ENCODE measurements at places on chromosomes 4 and X.
A peak's percentile ranks its signal among the peaks of the same experiment; 100 is the strongest.

DNA sequence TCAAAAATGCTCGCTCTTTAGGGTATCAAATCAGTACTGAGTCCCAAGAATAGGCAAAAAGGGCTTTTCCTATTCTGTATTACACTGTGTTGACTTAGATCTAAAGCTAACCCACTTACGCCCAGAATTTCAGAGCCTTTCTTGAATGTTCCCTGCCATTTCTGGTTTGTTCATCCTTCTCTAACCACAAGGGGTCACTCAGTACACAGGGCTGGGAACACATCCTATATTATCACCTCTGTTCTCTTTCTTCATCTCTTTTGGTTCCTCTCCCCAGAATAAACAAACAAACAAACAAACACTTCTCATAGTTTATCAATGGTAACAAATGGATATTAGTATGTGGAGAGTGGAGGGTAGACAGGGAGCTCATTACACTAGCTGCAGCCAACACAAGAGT, 25.5 kb upstream of the MORC4 start:
- DNase-seq: peak; percentile 41

- DNase-seq: peak; percentile 87
Observed at GRCh38 chrX:104136241-104137019, 20.4 kb downstream of the SLC25A53 start.

DNA sequence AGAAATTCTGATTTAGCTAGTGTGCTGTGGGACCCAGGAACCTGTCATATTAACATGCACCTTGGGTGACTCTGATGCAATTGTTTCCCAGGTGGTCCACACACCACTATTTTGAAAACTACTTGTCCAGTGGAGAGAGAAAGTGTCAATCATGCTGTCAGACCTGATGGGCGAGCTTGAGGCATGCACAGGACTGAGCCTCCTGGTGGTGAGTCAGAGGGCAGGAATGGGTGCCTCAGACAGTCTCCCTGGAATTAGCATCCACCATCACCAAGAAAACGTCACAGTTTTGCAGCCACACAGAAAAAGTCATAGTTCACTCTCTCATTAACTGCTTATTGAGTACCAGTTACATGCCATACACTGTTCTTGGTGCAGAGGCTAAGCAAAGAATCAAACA, 181.8 kb upstream of the MAOA start:
- peak; percentile 44 for DNase-seq

- no peak for DNase-seq
Observed at GRCh38 chr4:181078196-181078595, 1165.0 kb upstream of the TENM3 start.

GRCh38 chrX:134144231-134144630, 92.8 kb upstream of the CCDC160 start:
- peak; percentile 40 for DNase-seq

GRCh38 chr4:3201718-3202702, 46.9 kb upstream of the MSANTD1 start:
- peak; percentile 28 for DNase-seq

- DNase-seq: no peak
Observed at GRCh38 chrX:151448509-151448908, 51.5 kb downstream of the VMA21 start.

DNA sequence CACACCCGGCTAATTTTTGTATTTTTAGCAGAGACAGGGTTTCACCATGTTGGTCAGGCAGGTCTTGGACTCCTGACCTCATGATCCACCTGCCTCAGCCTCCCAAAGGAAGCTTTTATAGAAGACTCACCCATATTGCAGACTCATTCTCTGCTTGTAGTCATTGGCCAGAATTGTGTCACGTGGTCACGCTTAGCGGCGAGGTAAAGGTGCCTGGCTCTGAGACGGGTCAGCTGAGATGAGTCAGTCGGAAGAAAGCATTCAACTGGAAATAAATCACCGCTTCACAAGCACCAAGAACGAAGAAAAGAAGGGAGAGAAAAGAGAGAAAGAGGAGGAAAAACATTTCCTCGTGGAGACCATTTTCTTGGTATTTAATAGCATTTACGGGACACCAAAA, 218.8 kb upstream of the NOCT start:
- no peak for DNase-seq

GRCh38 chr4:20284990-20285389, 33.3 kb downstream of the SLIT2 start:
- peak; percentile 18 for DNase-seq

- DNase-seq: no peak
Observed at GRCh38 chr4:170109586-170110284, 20.0 kb upstream of the AADAT start.

DNA sequence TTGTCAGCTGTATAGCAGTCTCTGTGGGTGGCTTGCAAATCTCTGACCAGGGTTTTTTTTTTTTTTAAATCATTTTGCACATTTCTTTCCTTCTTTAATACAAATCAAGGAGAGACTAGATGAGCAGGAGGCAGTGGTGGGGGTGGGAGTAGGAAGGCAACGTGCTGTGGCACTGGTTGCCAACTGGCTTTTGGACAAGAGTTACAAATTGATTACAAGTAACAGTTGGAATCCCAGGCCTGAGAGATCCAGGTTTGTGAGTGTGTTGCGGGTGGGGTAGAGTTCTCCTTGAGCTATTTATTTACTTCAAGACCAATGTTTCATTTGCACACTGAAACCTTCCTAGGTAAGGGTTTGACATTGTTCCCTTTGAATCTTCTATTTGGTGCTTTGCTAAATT, 325.3 kb downstream of the AFF2 start:
- no peak for DNase-seq

DNA sequence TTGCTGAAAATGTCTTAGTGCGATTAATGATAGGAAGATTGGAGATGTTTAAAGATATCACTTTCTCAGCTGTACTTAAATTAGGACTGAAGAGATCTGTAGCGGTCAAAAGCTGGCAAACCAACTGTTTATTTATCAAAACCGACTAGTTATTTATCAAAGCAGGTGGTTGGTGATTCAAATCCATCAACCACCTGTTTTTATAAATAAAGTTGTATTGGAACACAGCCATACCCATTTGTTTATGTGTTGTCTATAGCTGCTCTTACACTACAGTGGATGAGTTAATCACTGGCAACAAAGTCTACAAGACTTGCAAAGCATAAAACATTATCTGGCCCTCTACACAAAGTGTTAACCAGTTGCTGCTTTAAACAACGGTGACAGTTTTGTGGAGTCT, 76.8 kb downstream of the IL15 start:
- no peak for DNase-seq

DNA sequence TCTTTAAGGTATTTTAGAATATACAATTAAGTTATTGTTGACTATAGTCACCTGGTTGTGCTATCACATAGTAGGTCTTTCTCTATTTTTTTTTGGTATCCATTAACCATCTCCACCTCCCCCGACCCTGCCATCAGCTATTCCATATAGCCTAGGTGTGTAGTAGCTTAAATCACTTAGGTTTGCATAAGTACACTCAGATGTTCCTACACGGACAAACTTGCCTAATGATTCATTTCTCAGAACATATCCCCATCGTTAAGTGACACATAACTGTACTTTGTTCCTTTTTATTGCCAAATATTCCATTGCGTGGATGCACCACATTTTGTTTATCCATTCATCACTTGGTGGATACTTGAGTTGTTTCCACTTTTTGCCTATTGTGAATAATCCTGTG, 67.9 kb downstream of the SLAIN2 start:
- DNase-seq: peak; percentile 35

GRCh38 chr4:160136021-160136420, 1033.1 kb downstream of the RAPGEF2 start:
- no peak for DNase-seq

- no peak for DNase-seq
Observed at GRCh38 chr4:24322995-24323394, 261.4 kb downstream of the DHX15 start.

GRCh38 chrX:42869011-42869410, 91.0 kb upstream of the PPP1R2C start:
- no peak for DNase-seq

DNA sequence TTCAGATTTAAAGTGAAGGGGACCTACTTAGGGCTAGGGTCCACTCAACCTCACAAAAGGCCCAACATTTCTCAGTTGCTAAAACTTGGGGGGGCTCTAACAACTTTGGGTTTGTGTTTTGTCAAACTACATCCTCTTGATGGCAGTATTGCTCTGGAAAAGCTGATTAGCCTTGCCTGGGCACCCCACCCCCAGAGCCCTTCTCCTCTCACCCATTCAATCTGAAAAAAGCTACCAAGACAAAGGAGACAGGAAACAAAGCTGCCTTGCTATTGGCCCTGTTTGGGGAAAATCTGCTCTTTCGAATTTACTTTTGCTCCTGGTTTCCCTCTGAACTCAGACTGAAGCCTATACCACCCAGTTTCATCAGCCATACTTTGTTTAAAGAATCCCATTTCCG, 195.2 kb upstream of the STK26 start:
- peak; percentile 79 for DNase-seq

GRCh38 chr4:21890231-21890630, 58.3 kb downstream of the KCNIP4 start:
- DNase-seq: no peak

GRCh38 chr4:118756429-118756828, 71.2 kb downstream of the METTL14 start:
- DNase-seq: no peak

GRCh38 chr4:34534916-34535315, 1709.4 kb downstream of the ARAP2 start:
- DNase-seq: no peak

- DNase-seq: no peak
Observed at GRCh38 chrX:130171446-130172126, at the start of gene RAB33A. Gene RAB33A (plus strand): TSS chrX:130171962. CDS start chrX:130172063, 101 bp downstream.

DNA sequence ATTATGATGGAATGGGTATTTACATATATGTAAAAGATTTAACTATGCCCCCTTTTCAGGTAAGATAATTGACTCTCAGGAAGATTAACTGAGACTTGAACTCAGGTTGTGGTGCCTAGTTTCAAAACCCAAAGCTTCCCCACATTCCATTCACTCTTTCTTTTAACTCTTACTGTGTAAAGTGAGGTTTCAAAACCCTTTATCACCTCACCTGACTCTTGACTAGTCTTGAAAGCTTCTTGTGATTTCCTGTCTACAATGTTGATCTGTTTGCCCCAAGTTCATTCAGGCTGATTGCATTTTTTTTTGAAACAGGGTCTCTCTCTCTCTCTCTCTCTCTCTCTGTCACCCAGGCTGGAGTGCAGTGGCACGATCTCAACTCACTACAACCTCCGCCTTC, 40.5 kb upstream of the RAPGEF2 start:
- DNase-seq: no peak

- DNase-seq: no peak
Observed at GRCh38 chr4:83180431-83180968, 66.0 kb upstream of the PLAC8 start.

DNA sequence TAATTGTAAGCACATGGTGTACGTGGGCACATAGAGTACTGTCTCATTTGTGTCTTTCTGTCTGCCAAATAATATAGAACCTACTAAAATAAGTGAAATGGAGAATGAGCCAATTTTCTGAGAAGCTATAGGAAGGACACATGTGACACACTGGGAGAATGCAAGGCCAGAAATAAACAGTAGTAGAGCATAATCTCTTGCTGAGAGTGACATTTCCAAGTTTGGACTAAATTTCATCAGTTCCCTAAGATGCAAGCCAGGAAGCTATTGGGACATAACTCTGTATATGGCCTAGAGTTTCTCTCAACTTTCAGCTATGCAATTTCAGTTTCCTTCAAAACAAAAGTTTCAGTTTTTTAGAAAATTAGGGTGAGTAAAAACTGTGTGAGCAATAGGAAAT, 638.7 kb downstream of the PCDH18 start:
- DNase-seq: no peak

DNA sequence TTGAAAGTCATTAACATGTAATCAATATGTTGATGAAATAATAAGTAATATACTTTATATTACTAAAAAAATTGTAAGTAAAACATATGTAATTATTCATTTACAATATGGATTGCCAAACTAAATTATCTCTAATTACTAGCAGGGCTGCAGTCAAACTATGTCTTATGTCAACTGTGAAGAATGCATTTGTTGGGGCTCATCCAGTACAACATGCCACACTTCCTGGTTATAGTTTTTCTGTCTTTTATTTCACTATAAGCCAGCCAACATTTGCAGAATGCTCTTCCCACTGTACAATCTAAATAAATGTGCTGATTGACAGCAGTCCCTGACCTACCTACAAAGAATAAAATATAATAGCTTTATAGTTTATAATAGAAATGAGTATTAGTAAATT, 975.4 kb upstream of the NDST4 start:
- no peak for DNase-seq

DNA sequence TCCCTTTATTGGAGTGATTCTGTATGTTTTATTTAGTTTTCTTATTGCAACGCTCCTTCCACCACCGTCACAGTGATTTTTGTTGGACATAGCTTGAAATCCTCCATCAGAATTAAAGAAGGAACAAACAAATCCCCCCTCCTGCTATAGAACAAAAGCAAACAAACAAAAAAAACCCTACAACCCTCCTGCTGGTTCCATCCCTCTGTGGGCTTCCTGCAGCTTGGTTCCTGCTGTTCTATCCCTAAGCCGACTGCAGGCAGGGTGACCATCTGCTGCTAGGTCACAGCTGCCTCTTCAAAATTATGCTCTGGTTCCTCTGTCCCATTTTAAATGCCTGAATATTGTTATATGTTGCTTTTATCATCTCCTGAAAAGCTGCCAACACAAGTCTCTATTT, 116.8 kb upstream of the AGA start:
- no peak for DNase-seq

DNA sequence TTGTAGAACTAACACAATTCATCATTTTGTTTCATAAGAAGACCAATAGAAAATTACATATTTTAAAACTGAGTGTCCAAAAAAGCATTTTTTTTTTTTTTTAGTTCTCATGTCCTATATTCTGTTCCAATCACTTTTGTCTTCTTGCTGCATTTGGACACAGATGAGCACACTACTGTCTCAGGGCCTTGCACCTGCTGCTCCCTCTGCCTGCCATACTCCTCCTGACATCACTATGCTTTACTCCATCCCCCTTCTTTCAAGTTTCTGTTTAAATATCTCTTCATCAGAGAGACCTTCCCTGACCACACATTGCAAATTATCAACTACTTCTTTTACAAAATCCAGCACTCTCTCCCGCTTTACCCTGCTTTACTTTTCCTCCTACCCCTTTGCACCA, 230.7 kb upstream of the GK2 start:
- no peak for DNase-seq

GRCh38 chr4:176413171-176413570, 93.4 kb downstream of the SPCS3 start:
- DNase-seq: no peak

DNA sequence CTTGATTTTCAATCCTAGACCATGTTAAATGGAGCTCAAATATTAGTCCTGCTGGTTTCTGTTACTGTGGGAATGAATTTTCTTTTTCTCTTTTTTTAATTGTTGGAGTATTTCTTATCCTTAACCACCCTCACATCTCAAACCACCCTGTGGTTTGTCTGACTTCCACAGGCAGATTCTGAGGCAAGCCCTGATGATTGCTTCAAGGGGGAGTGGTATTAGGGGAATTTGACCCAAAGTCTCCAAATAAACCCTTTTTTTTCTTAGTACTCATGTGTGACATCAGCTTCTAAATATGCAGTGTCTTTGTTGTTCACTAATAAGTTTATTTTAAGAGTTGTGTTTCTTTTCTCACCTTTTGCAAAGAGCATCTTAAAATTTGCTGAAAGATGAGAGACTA, 810.3 kb downstream of the IL1RAPL1 start:
- no peak for DNase-seq

- no peak for DNase-seq
Observed at GRCh38 chr4:74400395-74400794, 35.5 kb downstream of the EREG start.
